GM13977 (cell line): ENCODE measurements at places on chromosomes 5 and 9.

GRCh38 chr9:137619240-137620047 is 639 bp downstream of the EHMT1 start:
- peak; percentile 78 for DNase-seq

DNA sequence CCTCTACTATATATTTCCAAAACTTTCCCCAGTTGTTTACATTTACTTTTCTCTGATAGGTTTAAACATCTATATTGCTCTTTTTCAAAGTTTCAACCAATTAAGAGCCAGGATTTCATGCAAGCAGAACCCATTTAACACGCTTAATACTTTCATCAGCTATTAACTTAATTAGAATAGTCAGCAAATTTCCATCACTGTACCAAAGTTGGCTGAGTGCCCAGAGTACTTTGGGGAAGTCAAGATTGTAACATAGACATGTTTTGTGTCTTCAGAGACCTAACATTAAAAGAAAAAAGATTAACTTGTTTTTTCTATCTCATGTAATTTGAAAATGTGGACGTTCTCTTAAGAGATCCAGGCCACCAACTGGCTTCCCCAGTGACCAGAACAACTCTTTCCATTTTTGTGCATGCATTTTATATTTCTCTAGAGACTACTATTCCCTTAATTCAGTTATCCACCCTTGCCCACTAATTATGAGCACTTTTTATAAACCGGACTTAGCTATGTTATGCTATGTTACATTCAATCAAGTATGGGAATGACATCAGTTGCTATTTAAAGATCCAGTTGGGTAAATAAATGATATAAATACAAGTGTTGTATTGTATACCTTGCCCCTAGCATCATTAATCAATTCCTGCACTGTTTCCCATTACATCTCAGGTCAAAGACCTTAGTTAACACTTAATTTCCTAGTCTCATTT is 478.1 kb upstream of the NMUR2 start:
- no peak for DNase-seq

GRCh38 chr9:70053864-70054263 is 10.2 kb downstream of the MAMDC2 start:
- DNase-seq, result no peak

DNA sequence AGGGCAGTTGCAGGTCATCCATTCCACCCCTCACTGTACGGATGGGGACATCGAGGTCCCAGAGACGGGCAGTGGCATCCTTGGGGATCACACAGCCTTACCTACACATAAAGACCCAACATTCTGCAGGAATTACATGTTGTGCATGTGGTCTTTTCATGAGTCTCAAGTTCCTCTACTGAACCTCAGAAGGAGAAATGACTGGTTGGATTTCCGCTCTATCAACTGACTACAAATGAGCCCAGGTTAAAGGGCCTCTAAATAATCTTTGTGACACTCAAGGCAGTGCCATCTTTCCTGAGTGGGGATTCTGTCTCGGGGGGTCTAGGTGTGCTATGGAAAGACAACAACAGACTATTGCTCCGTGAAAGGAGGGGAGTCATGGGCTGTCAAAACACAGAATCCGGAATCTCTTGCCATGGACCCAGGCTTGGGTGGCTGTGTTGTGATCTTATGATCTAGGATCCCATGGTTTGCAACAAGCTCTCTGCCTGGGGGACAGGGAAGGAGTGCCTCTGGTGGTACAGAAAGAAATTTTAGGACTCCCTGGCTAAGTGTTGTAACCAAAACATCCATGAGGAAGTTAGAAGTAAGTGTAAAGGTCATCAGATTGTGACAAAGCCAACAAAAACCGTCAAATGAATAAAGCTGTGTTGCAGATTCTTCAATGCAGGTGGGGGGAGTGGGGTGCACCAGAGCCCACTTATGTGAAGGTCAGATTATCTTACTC is 1.9 kb upstream of the SLC31A2 start:
- DNase-seq, result no peak

DNA sequence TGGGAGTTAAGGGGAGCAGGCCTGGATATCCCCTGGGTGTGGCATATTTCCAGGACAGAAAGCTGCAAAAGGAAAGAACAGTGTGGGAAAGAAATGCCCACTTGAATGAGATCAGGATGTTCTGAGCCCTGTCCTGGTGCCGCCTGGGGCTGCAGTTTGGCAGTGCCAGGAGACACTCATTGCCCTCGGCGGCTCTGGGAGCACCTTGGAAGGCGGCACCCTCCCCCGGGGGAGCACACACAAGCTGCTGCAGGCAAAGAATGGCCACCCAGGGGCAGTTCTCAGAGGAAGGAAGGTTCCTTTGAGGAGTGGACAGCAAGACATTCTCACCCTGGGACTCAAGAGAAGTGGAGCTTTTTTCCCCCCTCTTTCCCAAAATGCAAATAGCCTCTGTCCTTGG is 305.3 kb downstream of the NTRK2 start:
- DNase-seq, result no peak

DNA sequence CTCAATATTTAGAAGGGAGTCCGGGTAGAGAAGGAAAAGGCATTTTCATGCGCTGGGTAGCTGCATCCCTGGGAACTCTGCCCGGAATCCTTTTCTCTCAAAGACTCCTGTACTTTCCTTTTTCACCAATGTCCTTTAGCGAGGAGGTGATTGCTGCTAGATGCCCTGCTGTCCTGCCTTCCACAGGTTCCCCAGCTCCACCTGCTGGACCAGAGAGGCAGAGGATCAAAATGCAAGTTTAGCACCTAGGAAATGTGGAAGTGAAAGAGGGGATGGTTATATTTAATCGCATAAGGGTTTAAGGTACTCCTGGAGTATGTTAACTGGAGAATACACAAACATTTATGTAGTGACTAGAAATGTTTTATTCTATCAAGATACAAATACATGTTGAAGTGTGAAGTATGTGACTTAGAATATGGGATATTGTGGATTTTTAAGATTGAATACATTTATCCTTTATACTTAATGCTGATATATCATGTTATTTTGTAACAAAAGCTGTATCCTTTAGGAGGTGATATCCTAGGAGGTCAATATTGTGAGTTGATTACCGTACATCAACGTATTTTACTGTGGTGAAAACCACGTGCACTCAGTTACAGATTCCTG is 145.7 kb downstream of the ARHGAP26 start:
- DNase-seq, result peak; percentile 26

GRCh38 chr5:133403741-133404364 is 208.5 kb downstream of the FSTL4 start:
- DNase-seq, result no peak

GRCh38 chr9:14869671-14870070 is 40.6 kb downstream of the FREM1 start:
- no peak for DNase-seq

- no peak for DNase-seq
These were observed 70.7 kb upstream of the TRPC7 start for GRCh38 chr5:136435946-136436543.

GRCh38 chr5:104052558-104053352 is 490.2 kb upstream of the NUDT12 start:
- DNase-seq, result no peak
